AG04450 (cell line): ENCODE measurements at places on chromosomes 7 and 10. TPM values are rescaled to one million over a fixed set of nuclear protein-coding genes. Genes with fewer than 3 reads are reported as not detected.
A peak's percentile ranks its signal among the peaks of the same experiment; 100 is the strongest.

GRCh38 chr10:100710151-100710871, 35.1 kb upstream of the PAX2 start:
- DNase-seq = no peak

DNA sequence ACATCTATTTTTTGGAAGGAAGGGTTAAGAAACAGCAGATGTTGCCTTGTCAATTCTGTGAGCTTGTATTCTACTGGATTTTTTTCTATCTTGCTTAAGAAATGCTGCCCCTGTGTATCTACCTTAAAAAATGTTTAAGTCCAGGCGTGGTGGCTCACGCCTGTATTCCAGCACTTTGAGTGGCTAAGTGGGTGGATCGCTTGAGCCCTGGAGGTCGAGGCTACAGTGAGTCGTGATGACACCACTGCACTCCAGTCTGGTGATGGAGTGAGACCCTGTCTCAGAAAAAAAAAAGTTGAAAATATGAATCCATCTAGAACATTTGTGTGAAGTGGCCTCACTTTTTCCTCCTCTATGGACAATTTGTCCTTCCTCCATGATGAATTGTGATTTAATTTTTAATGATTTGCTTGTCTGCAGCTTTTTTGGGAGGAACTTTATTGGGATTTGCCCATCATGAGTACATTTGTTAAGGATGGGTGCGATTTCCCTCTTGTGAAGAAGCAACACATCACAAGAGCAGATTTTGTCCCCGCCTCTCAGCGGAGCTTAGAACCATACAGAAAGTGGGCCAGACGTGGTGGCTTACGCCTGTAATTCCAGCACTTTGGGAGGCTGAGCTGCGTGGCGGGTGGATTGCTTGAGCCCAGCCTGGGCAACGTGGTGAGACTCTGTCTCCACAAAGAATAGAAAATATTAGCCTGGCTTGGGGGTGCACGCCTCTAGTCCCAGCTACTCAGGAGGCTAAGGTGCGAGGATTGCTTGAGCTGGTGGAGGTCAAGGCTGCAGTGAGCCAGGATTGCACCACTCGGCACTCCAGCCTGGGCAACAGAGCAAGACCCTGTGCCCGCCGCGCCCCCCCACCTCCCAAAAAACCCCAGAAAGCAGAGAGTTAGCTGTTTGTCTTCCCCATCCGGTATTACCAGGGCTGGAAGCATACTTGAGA, 57.7 kb downstream of the DNAJB6 start:
- peak; percentile 7 for DNase-seq

GRCh38 chr10:78081292-78081691, 47.6 kb downstream of the RPS24 start:
- DNase-seq = no peak

DNA sequence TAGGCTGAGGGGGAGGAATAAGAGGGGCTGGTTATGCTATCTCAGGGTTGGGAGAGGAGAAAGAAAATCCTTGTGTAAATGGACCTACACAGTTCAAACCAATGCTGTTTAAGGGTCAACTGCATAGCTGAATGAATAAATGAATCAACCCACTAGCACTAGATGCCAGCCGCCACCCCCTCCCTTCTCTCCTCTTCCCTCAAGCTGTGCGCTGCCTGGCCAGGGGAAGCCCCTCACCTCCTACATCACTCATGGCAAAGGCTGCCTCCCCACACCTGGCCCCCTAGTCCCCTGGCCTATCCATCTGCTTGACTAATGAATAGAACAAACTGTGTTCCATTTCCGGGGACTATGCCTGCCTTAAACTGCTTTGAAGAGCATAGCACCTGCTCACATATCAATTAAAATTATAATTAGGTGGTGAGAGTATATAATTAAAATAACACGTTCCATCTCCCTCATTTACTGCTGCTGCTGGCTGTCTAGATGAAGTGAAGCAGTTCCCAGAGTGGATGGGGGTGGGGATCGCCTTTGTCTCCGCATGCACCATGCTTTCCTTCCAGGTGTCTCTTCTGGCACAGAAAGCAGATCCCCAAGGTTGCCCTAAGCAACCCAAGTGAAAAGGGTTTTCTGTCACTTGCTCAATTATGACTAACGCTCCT, 32.6 kb downstream of the GRID1 start:
- DNase-seq = no peak

DNA sequence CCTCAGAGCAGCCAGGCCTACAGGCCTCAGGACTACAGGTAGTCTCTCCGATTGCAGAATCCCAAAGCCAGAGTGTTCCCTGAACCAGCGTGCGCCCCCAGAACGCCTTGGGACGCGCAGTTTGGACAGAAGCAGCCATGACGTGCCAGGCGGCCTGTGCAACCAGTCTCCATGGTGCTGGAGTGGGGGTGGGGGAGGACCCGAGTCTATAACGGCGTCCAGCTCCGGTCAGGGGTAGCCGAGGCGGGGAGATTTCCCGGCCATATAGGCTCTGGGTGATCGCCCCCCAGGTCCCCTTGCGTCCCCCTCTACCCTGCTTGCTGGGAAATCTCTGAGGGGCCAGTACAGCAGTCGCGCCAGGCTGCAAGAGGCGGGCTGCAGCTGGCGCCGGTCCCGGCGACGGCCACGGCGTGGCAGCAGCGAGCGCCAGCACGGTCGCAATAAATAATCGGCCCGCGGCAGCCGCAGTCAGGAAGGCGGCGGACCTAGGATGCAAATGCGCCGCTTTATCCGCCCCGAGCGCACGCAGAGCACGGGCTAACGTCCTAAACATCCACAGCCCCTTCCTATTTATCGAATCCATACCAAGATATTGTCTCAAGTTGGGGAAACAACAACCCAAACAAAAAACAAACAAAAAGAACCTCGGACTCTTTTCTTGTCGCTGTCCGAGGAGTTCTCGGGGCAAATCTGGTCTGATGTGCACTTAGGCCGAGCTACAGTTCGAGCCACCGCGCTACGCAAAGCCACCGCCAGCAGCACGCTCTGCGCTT, 1.6 kb downstream of the HOXA3 start:
- DNase-seq = no peak

- peak; percentile 89 for DNase-seq
Measured at GRCh38 chr10:34526758-34527730, 288.1 kb downstream of the PARD3 start.

- no peak for DNase-seq
Measured at GRCh38 chr10:76126607-76127527, 695.4 kb downstream of the LRMDA start.

- DNase-seq = no peak
Measured at GRCh38 chr10:125007436-125007835, 65.5 kb downstream of the ZRANB1 start.

- DNase-seq = no peak
Measured at GRCh38 chr10:60101821-60102220, 195.5 kb upstream of the CCDC6 start.

GRCh38 chr10:24307696-24308485, 99.0 kb downstream of the KIAA1217 start:
- DNase-seq = no peak

DNA sequence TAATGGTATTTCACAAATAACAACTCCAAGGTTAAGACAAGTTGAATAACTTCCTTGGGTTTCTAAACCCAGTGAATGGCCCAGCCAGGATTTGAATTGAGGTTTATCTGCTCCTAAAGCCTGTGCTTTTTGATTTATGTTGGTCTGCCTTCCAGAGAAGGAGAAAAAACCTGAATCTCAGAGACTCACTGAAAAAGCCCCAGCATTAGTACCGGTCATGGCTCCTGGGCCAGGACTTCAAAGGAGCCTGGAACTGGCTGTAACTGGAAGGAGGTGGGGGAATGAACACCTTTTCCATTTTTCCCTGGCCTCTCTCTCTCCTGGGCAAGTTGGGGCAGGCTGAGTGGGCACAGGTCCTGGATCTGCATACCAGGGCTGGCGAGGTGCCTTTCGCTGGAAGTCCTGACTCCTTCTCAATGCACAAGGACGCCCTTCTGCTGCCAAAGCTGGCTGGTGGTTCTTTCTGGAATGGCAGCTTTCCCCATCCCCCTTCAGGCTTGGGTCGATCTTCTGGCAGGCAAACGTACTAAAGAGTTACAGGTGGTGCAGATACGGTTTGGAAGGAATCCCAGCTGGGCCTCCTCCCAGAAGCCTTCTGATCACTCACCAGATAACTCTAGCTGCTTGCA, 268.2 kb downstream of the PTEN start:
- DNase-seq = no peak

DNA sequence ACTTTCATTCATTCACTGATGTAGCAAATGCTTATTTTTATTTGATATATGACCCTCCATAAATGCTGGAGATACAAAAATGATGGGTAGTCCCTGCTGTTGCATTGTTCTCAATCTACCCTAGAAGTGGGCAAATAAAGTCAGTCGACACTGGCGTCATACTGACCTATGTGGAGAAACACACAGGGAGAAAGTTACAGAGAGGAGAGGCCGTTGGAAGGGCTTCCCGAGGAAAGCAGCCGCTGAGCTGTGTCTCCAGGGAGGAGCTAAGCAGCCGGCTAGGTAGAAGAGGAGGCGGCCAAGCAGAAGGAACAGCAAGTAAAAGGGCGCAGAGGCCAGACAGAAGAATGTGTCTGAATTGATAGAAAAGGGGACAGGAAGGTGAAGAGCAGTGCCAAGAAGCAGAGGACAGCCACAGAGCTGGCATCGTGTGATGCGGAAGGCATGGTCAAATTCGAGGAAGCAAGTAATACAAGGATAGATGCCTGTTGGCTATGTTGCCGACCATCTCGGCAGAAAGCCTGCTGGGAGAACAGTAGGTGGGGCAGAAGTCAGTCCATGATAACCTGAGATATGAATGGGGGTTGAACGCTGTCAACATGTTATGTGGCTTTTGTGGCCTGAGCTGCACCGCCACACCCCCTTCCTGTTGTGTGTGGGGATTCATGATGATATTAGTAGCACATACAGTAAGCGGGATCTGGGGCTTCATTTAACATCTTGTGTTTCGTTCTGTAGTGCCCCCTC, 25.9 kb downstream of the ST8SIA6 start:
- DNase-seq = no peak

DNA sequence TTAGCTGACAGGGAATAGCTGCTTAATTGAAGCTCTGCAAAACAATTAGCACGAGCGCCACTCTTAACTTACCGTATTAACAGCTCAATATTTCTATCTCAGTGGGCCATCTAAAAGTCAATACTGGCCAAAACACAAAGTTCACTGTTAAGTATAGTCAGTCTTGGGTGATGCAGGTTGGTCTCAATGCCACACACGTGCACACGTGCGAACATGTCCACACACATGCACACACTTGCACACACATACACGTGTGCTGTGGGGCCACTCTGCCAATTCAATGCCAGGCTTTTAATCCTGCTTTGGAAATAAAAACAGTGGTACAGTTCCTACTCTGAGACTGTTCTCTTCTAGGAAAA, 105.1 kb downstream of the GRB10 start:
- DNase-seq = no peak

DNA sequence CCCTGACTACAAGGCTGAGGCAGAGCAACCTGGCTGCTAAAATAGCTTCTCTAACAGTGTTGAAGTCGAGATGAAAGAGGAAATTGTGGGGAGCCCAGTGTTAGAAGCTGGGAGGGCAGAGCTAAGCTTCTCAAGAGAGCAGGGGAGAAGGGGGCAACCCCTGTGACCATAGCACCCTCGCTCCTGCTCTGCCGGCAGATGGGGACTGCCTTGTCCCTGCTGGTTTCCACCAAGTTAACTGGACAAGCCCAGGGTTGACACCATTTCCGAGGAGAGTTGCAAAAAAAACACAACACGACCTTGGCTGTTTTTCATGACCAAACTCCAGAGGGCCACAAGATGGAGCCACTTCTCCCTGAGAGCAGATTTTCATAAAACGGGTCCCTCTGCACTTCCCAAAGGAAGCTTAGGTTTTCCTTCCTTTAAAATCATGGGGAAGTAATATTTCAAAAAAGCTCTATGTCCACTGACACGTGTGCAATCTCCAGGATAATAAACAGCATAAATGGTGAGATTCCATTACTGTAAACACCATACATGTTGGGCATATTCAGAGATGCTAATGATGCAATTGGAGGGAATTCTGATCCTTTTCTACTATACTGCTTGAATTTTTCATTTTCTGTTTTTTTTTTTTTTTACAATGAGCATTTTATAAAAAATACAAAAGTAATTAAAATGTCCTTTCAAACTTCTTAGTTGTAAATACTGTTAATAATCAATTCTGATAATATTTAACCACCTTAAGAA, 140.4 kb downstream of the PIP4K2A start:
- DNase-seq = no peak

DNA sequence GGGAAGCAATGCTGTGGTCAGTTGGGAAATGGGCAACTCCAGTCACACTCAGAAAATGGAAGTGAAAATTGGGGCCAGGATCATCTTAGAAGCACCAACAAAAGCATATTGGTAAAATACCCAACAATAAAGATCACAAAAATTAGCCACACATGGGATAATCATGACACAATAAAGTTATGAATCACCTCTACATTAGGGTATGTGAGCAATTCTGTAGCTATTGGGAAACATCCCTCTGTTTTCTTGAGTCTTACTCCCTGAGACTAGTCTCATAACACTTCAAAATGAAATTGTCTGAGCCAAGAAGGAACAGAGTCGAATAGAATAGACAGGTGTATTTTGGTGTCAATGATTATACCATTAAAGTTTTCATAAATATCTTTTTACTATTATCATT, 178.3 kb downstream of the DYNC1I1 start:
- DNase-seq = no peak

- DNase-seq = no peak
Measured at GRCh38 chr10:5013385-5013784, 9.7 kb upstream of the AKR1C2 start.

- DNase-seq = no peak
Measured at GRCh38 chr10:30873411-30873810, 158.3 kb downstream of the ZNF438 start.

DNA sequence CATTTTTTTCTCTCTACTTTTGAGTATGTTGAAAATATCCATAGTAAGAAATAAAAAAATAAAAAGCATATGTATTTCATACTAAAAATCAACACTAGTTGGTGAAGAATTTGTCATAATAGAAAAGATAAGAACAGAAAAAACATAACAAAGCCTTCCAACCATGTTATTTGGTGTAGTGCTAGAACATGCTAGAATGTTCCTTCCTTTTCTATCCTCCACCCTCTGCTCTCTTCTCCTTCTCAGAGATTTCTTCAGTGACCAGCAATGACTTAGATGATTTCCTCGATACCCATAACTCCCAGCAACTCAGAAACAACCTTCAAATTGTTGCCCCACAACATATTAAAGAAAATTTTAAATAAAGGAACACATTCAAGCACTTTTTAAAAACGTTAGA, 2.6 kb downstream of the ZC3HAV1 start:
- DNase-seq = no peak

RPEL1 gene
- 0.15 and 0.20 TPM in 2 replicates for polyA plus RNA-seq

MINDY4 gene
- 1.8 and 2.4 TPM in 2 replicates for polyA plus RNA-seq

STAG3 gene
- polyA plus RNA-seq = 0.15 and 0.22 TPM in 2 replicates

ASB10 gene
- not detected in 2 replicates for polyA plus RNA-seq

C10orf62 gene
- polyA plus RNA-seq = not detected in 2 replicates

PARP12 gene
- 17.1 and 18.0 TPM in 2 replicates for polyA plus RNA-seq

TUBAL3 gene
- polyA plus RNA-seq = not detected in 2 replicates

LRRTM3 gene
- not detected in 2 replicates for polyA plus RNA-seq
